ENCODE measurements at places on chromosomes 5 and 9.

DNA sequence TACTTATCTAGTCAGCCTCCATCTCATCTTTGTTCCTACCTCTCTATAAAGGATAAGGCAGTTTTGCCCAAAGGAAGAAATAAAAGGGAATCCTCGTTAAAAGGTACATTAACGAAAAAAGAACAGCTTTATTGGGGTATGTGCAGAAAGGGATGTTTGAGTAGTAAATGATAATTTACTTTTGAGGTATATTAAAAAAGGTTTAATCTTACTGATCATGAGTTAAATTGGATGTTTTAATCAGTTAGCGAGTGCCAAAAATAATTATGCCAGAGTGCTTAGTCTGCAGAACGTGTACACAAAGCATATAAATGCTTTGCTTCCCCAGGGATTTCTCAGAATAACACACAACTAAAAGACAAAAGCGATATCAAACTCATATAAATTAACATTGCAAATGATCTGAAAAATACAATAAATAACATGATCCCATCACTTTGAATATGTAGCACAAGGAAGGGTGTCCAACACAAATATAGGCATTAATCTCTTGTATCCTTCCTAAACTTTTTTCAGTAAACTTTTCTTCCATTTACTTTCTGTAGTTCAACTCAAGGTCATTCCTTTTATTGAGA, 865.0 kb downstream of the NR2F1-AS1 start:
- no peak for DNase-seq

GRCh38 chr5:65290677-65291076, 191.0 kb downstream of the ADAMTS6 start:
- DNase-seq: no peak

DNA sequence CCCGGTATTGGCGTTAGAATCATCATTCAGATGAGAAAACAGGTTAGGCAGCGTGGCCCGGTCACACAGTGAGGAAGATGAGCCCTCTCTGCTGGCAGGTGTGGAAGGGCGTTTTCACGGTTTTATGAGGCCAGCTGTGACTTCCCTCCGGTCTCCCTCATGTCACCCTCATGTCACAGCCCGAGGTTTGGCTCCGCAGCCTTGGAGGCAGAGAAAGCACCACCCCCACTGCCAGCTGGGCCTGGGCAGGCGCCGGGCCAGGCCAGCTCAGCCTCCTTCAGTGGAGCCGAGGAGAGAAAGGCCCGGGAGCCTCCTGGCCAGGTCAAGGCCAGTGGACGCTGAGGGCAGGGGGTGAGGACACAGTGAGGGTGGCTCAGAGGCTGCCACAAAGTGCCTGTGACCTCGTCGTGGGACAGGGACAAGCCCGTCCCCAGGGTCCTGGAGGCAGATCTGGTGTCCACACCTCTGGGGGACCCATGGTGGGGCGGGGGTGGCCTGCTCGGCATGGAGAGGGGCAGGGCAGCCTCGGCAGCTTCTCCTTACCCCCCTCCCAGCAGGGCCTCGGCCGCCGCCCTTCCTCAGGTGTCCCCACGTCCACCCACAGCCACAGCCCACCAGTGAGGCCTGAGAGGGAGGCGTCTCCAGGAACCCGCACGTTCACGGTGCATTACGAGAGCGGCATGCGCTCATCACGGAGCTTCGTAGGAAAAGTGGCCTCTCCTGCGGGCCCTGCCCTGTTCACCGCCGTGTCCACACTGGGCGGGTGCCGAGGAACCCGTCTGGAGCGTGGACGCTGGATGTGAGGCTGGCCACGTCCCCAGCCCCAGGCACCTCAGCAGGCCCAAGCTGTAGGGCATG, 32.2 kb downstream of the EXD3 start:
- DNase-seq: no peak

- no peak for DNase-seq
Measured at GRCh38 chr5:175579742-175580432, 78.0 kb upstream of the HRH2 start.

DNA sequence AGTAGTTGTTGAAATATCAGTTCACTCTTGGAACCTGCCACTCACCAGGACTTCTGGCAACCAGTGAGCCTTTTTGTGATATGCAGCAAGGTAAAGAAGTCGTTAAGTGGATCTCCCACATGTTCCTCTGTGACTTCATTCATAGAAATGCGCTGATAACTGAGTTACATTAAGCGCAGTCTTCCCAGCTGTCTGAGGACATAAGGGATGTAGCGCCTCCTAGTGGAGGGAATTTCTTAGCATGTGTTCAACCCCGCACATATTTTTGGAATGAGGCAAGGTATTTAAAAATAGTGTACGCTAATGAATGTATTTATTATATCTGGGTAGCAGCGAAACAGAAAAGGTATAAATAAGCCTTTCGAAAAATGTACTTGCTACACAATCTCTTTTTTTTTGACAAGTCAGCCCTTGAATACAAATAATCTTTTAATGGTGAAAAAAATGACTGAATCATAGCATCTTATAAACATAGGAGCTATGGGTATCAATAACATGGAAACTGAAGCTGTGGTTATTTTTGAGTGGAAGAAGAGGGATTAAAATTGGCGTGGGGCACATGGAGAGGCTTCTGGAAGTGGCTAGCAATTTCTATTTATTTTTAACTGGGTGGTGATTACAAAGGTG, 38.0 kb downstream of the PALM2AKAP2 start:
- DNase-seq: no peak

DNA sequence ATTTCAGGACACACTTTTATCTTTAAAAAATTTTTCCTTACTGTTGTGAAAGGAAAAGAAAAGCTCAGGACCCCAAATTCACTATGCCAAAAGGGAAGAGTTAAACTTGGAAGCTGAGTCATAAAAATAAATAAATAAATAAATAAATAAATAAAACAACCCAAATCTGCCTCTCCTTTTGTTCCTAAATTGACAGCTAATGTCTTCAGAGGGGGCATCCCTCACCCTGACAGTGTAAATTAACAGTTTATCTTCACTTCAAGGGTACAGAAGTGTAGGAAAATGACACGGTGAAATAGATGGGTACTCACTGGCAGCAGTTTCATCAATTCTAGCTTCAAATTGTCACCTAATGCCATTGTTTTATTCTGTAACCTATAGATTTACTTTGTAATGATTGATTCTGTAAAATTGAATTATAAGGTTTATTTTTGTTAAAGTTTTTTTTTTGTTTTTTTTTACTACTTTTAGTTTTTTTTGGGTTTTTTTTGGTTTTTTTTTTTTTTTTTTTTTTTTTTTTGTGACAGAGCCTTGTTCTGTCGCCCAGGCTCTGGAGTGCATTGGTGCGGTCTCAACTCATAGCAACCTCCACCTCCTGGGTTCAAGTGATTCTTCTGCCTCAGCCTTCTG, 18.5 kb upstream of the ANXA1 start:
- DNase-seq: no peak

DNA sequence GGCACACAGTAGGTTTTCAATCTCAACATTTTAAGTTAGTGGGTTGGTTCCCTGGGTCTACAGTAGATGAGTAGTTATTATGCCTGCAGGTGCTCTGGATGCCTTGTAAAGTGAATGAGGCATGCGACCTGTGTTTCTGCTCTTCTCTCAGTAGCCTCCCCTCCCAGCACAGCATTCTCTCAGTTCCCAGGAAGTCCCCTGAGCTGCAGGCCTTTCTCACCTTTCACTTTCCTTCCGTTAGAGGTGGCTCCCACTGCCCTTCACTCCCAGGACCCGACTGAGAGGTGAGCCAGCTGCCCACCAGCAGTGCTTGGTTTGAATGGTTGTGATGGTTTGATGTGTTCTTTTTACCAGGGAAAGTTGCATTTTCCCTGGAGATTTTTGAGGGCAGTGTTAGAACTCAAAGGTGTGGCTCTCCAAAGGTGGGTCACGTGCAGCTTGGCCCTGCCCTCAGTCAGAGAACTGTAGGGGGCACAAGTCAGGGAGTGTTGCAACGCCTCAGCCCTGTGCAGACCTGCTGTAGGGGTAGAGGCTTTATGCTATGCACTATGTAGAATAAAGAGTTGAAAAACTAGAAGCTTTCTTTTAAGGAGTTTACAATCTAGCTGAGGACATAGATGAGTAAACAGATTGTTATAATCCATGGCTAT, 173.8 kb downstream of the NTRK2 start:
- no peak for DNase-seq

DNA sequence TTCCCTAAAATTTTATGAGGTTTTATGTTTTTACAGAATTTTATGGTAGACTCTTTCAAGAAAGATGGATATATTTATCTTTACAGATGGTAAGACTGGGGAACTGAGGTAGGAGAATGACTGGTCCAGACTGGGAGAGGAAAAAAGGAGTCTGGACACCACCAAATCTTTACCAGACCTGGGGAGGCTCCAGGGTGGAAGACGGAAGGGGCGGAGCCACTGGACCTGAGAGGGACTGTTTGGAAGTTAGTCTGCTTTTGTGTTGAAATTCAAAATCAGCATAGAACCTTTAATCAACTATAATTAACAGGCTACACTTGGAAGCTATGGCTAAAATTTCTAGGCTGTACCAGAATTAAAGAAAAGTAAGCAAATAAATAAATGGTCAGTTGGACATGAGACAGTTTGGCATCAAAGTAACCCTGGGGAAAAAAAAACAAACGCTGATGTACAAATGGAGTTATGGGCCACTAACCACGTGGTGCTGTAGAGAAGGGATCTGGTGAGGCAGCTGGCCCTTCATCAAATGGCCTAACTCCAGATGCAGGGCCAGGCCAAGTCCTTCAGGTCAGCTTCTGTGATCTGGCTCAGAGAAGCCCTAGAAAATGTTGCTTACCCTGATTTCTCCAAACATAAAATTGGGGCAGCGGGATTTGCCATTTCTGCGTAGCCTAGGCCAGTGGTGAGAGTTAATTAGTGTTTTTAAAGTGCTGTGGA, 155.1 kb downstream of the ARSB start:
- DNase-seq: no peak

Data from stimulated activated CD8-positive, alpha-beta memory T cell treated with anti-CD3 and anti-CD28 coated beads, Interleukin-4, amount 100 ng/mL, for 1 hour (primary cell).